Thoracic aorta (tissue), 2 donors: ENCODE measurements at places on chromosomes 13 and 19. TPM values are rescaled to one million over a fixed set of nuclear protein-coding genes. Genes with fewer than 3 reads are reported as not detected.

GRCh38 chr19:4061178-4061682 is 5.5 kb downstream of the ZBTB7A start:
- H3K36me3 ChIP-seq: no peaks in the 10 kb centered on the region
- H3K4me1 ChIP-seq: peaks cover 53% of the 10 kb centered on the region
- DNase-seq: peak; percentile 46
- peak overlapping the region; percentile 100 for H3K27ac ChIP-seq

DNA sequence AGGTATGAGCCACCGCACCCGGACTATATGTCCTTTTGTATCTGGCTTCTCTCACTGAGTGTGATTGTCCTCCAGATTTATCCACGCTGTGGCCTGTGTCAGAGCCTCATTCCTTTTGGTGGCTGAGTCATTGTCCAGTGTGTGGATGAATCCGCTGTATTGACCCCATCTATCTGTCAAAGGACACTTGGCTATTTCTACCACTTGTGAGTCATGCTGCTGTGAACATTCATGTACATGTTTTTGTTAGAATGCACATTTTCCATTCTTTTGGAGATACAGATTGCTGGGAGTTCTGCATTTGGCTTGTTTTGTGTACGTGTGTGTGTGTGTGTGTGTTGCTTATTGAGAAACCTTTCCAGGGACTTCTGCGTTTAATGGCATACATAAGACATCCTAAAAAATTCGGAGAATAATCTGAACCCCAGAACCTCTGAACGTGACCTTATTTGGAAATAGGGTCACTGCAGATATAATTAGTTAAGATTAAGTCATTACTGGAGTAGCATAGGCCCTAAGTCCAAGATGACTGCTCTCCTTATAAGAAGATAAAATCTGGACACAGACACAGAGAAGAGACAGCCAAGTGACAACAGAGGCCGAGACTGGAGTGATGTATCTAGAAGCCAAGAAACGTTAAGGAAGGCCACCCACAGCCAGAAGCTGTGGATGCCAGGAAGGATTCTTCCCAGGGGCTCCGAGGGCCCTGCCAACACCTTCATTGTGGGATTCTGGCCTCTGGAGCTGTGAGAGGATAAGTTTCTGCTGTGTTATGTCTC is 4.9 kb upstream of the GIPC3 start:
- no peak overlapping the region for H3K4me3 ChIP-seq
- H3K4me1 ChIP-seq: peaks cover 22% of the 10 kb centered on the region
- no peaks in the 10 kb centered on the region for H3K36me3 ChIP-seq
- H3K27ac ChIP-seq: peak overlapping the region; percentile 9
- no peak for DNase-seq

GRCh38 chr19:11125994-11126685 is 29.4 kb downstream of the SPC24 start:
- peak overlapping the region; percentile 20 for H3K27ac ChIP-seq
- DNase-seq: peak; percentile 41
- H3K27me3 ChIP-seq: no peaks in the 10 kb centered on the region
- peaks cover 42% of the 10 kb centered on the region for H3K36me3 ChIP-seq
- peaks cover 2% of the 10 kb centered on the region for H3K4me1 ChIP-seq

DNA sequence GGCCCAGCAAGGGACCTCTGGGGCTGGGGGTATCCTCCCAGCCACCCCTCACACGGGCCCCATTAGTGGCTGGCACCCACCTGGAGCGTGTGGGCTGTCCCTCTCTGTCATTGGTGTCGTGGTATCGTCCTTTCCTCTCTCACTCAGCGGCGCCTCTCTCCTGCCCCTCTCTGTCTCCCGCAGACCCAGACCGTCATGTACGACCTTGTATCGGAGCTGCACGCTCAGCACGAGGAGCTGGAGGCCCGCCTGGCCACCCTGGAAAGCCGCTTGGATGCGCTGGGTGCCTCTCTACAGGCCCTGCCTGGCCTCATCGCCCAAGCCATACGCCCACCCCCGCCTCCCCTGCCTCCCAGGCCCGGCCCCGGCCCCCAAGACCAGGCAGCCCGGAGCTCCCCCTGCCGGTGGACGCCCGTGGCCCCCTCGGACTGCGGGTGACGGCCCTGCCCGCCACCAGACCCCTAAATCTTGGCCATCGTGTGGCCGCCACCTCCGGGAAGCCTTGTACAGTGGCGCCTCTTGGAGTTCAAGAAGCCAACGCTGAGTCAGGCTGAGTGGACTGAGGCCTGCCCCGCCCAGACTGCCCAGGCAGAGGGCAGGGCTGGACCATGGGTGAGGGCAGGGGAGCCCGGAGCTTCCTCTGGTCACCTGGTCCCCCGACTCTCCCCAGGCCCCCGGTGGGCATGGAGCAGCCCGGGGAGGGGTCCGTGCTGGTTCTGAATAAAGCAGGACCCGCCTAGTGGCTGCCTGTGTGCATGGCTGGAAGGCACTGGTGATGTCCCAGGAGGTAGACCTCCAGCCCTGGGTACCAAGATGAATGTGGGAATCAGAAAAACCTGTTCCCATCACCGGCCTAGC is 9.8 kb upstream of the ARRDC2 start:
- H3K27me3 ChIP-seq: no peaks in the 10 kb centered on the region
- no peak for DNase-seq
- H3K36me3 ChIP-seq: no peaks in the 10 kb centered on the region
- peaks cover 22% of the 10 kb centered on the region for H3K4me1 ChIP-seq

DNA sequence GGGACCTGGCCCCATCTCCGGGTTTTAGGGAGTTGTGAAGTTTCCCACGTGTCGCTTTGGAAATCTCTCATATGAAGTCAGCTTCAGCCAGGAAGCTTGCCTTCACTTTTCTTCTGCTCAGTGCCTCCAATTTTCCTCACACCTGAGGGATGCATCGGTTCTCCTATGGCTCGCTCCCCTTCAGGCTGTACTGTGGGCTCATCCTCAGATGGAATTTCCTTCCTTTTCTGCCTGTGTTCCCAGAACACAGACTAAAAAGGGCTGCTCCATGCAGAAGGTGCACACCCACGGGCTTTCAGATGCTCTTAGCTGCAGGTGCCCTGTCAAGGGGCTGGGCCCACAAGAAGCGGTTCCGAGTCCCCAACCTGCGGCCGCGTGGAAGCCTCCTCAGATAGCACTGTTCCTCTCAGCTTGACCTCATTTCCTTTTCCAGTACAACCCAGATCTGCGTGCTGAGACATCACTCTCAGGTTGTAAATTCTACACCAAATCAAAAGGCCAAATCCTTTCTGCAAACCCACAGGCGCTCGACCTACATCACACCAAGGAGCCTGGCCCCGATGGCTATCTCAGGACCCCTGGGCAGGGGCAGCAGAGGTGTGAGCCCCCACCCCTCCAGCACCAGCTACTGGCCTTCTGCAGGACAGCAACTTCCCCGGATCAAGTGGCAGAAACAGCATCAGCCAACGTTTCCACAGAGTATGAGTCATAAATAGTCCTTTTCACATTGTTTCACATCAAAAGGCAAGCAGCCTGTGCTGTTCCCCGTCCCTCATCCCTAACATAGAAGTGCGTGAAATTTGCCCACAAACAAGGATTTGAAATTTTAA is 275.9 kb downstream of the ZNF536 start:
- H3K27me3 ChIP-seq: no peaks in the 10 kb centered on the region
- no peak for DNase-seq
- H3K36me3 ChIP-seq: no peaks in the 10 kb centered on the region
- no peak overlapping the region for H3K4me3 ChIP-seq
- H3K27ac ChIP-seq: no peak overlapping the region

- H3K4me1 ChIP-seq: no peaks in the 10 kb centered on the region
- H3K27me3 ChIP-seq: no peaks in the 10 kb centered on the region
- peak overlapping the region; percentile 18 for H3K4me3 ChIP-seq
- H3K27ac ChIP-seq: no peak overlapping the region
- no peak for DNase-seq
These were observed 15.7 kb downstream of the PNPLA6 start for GRCh38 chr19:7550987-7551761.

DNA sequence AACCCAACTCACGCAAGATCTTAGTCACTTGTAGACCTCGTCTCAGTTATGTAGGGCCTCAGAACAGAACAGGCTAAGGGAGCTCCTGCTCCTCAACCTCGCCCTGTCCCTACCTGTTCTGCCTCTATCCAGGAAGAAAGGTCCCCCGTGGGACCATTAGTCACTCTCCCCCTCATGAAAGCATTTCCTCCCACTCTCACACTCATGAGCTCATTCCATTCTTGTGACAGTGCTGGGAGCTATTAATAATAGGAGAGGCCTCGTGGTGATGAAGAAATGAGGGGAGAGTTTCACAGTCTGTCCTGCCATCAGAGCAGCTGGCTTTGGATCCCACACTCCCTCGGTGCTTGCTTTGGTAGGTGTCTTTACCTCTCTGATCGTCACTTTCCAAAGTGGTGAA is 10.2 kb downstream of the PPP2R1A start:
- no peaks in the 10 kb centered on the region for H3K27me3 ChIP-seq
- peaks cover 12% of the 10 kb centered on the region for H3K4me1 ChIP-seq
- H3K27ac ChIP-seq: peak overlapping the region; percentile 70
- peak overlapping the region; percentile 22 for H3K4me3 ChIP-seq

DNA sequence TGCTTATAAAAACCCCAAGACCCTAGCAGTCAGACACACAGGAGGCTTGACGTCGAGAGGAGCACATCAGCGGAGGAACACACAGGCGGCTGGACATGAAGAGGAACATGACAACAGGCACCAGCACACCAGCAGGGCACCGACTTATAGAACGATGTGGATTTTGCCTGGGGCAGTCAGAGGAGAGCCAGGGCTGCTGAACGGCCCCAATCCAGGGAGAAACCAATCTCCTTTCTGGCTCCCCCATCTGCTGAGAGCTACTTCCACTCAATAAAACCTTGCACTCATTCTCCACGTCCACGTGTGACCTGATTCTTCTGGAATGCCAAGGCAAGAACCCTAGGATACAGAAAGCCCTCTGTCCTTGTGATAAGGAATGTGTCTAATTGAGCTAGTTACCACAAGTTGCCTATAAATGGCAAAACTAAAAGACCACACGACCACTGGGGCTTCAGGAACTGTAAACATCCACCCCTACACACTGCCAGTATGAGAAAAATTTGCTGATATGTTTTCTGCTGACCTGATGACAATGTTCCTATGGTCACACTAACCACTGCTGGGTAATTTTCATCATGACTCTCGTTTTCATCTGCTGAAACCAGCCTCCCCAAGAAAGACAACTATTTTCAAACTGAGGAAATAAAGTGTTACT is 35.8 kb upstream of the CEACAM21 start:
- no peaks in the 10 kb centered on the region for H3K27me3 ChIP-seq
- no peak overlapping the region for H3K4me3 ChIP-seq
- no peak overlapping the region for H3K27ac ChIP-seq
- H3K36me3 ChIP-seq: no peaks in the 10 kb centered on the region

DNA sequence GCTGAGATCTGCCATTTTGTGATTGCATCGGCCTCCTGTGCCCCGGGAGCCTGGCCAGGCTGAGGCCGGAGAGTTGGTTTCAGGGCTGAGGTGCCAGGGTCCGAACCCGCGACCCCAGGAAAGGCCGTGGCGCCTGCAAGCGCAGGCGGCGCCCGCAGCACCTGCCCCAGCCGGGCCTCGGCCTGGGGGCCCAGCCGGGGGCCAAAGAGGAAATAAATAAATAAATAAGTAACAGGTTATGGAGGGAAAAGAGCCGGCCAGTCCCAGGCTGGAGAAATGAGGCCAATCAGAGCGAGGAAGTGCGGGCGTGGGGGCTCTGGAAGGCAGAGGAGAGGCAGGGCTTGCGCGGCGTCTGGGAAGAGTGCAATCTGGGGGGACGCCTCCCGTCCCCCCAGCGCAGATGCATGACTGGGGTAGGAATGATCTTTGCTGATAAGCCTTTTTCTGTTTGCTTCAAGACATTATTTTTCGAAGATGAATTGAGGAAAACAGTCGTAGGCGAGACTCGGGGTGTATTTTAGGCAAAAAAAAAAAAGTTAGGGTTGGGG is 145.6 kb upstream of the ZNF536 start:
- DNase-seq: no peak
- H3K27ac ChIP-seq: no peak overlapping the region
- peaks cover 40% of the 10 kb centered on the region for H3K4me1 ChIP-seq
- H3K4me3 ChIP-seq: peak overlapping the region; percentile 79
- H3K27me3 ChIP-seq: no peaks in the 10 kb centered on the region

DNA sequence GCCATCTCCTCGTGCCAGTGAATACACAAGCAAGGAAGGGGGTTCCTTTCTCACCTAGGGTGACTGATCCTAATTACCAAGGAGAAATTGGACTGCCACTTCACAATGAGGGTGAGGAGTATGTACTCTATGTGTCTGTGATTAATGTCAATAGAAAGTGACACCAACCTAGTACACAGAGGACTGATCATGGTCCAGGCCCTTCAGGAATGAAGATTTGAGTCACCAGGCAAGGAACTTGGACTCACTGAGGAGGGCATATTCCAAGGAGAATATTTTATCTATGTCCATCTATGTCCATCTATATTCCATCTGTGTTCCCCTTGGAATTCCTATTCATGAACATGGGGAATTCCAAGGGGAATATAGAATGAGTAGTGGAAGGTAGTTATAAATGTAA is 9.2 kb upstream of the ALOX5AP start:
- H3K4me3 ChIP-seq: no peak overlapping the region
- H3K36me3 ChIP-seq: no peaks in the 10 kb centered on the region
- peaks cover 59% of the 10 kb centered on the region for H3K4me1 ChIP-seq
- DNase-seq: no peak
- peak overlapping the region; percentile 30 for H3K27ac ChIP-seq

- no peak overlapping the region for H3K4me3 ChIP-seq
- no peaks in the 10 kb centered on the region for H3K36me3 ChIP-seq
- no peak overlapping the region for H3K27ac ChIP-seq
These were observed 414.4 kb downstream of the OLFM4 start for GRCh38 chr13:53442979-53443378.

DNA sequence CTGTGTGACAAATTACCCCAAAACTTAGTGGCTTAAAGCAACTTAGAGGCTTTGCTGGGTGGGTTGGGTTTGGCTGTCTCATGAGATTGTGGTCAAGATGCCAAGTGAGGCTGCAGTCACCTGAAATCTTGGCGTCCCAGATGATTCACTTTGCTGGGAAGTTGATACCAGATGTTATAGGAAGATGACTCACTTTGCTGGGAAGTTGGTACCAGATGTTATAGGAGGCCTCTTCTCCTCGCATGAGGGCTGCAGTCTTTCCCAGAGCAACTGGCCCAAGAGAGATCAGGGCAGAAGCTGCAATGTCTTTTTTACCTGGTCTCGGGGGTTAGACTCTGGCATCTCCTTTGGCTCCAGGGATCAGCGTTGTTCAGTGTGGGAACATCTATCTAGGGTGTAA is 16.8 kb downstream of the TEX29 start:
- no peaks in the 10 kb centered on the region for H3K4me1 ChIP-seq
- H3K4me3 ChIP-seq: no peak overlapping the region
- DNase-seq: no peak
- H3K27ac ChIP-seq: no peak overlapping the region
- H3K27me3 ChIP-seq: no peaks in the 10 kb centered on the region

DNA sequence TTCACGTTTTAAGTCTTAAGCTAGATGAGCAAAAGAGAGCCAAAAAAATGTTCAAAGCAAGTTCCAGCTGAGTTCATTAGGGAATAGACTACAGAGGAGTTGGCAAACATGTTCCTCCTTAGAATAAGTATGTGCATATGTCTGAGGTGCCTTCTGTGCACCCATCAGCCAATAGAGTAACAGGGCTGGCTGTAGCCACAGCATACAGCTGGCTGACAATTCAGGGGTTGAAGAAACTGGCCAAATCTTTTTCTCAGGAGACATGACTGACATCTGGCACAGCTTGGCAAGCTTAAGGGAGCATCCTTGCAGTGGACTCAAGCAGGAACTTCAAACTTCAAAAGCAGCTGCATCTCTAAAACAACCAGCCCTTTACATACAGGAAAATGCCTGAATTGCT is 414.8 kb upstream of the PCDH20 start:
- H3K27me3 ChIP-seq: no peaks in the 10 kb centered on the region
- H3K27ac ChIP-seq: no peak overlapping the region
- no peaks in the 10 kb centered on the region for H3K4me1 ChIP-seq
- no peak for DNase-seq
- H3K4me3 ChIP-seq: no peak overlapping the region

The ZNF528 gene
- total RNA-seq: 31.7 TPM

The ATP8A2 gene
- 0.41 TPM for total RNA-seq

The FUT6 gene
- total RNA-seq: not detected

The KASH5 gene
- not detected for total RNA-seq

The ZNF571 gene
- total RNA-seq: 7.0 TPM

The ILF3 gene
- total RNA-seq: 114 TPM

The LHB gene
- not detected for total RNA-seq
